ENCODE measurements at places on chromosomes 12 and 14. TPM values are rescaled to one million over a fixed set of nuclear protein-coding genes. Genes with fewer than 3 reads are reported as not detected.
A peak's percentile ranks its signal among the peaks of the same experiment; 100 is the strongest.

- DNase-seq: peak; percentile 53
- H3K36me3 ChIP-seq: no peaks in the 10 kb centered on the region
- peaks cover 11% of the 10 kb centered on the region for H3K4me1 ChIP-seq
- H3K27ac ChIP-seq: no peak overlapping the region
- H3K4me3 ChIP-seq: no peak overlapping the region
- H3K27me3 ChIP-seq: no peaks in the 10 kb centered on the region
Measured at GRCh38 chr12:89040146-89040964, 311.9 kb downstream of the DUSP6 start.

DNA sequence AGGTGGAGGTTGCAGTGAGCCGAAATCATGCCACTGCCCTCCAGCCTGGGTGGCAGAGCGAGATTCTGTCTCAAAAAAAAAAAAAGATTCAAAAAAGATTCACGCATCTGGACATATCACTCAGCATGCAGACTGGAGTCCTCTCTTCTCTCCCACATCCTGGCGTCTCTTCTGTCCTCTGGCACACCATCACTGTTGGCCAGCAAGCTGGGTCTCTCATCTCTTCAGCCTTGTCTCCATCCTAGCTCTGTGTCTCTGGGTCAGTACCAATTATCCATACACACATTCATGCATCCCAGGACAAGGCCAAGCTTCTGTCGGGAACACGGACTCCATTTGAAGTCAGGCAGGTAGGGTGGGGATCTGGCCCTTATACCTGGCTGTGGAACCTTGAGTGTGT, 105.5 kb upstream of the MAP1LC3B2 start:
- no peak for DNase-seq
- no peak overlapping the region for H3K27ac ChIP-seq
- H3K36me3 ChIP-seq: no peaks in the 10 kb centered on the region
- no peak overlapping the region for H3K4me3 ChIP-seq

DNA sequence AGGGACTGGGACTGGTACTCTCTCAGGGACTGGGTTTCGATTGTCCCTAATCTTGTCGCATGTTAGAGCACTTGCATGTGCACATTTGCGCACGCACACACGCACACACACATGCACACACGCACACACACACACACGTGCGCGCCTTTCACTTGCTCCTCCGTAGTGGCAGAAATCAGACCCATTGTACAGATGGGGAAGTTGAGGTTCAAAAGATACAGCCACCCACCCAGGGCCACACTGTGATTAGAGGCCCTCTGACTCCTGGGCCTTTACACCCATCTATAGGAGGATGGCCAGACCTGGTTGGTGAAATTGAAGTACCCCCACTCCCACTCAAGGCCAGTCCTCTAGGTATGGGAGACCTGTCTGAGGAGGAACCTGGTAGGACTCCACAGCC, 167.8 kb upstream of the LHX5 start:
- no peak overlapping the region for H3K27ac ChIP-seq
- no peaks in the 10 kb centered on the region for H3K4me1 ChIP-seq
- H3K4me3 ChIP-seq: no peak overlapping the region
- H3K27me3 ChIP-seq: no peaks in the 10 kb centered on the region
- peak; percentile 4 for DNase-seq

Gene SERPINA12
- not detected for total RNA-seq

Gene SLC7A8
- total RNA-seq: 1.1 TPM

DNA sequence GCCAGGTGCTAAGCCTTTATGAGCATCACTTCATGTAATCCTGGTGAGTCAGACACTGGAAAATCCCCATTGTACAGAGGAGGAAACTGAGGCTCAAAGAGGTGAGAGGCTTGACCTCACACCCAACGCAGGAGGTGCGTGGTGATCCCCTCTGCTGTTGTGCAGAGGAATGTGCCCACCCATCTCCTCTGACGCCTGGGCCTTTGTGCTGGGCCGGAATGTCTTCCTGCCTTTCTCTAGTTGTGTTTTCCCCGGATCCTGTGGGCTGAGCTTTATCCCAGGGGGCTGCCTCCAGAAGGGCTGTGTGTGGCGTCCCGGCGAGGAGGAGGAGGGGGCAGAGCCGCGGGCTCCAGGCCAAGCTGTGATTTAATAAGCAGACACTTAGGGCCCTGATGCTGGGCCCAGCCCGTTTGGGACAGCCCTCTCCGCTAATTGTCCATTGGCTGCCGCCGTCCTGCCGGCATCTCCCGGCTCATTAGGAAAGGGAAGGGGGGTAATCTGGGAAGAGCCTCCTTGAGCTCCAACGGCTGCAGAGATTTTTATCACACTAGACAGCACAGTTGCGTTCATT, 653.6 kb downstream of the MED13L start:
- H3K36me3 ChIP-seq: no peaks in the 10 kb centered on the region
- no peaks in the 10 kb centered on the region for H3K4me1 ChIP-seq
- peaks cover 10% of the 10 kb centered on the region for H3K27me3 ChIP-seq
- no peak for DNase-seq

GRCh38 chr14:92688434-92689375, 59.7 kb downstream of the LGMN start:
- H3K4me3 ChIP-seq: no peak overlapping the region
- peaks cover 52% of the 10 kb centered on the region for H3K36me3 ChIP-seq

DNA sequence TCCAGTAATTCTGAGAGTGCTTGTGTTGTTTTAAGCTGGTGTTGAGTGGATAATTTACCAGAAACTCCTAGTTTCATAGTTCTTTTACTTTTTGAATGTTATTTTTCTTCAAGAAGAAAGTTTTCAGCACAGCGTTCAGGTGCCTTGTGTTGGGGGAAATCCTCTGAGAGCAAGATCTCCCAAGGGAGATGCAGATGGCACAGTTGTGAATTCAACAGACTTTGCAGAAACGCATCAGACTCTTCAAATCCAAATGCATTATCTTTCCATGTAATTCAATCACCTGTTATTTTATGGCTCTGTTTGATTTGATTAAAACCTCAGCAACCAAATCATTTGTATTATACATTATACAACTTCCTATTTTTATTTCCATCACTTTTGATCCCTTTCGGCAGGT, 439.9 kb downstream of the EGLN3 start:
- no peak for DNase-seq
- H3K36me3 ChIP-seq: no peaks in the 10 kb centered on the region
- no peaks in the 10 kb centered on the region for H3K4me1 ChIP-seq
- H3K27ac ChIP-seq: no peak overlapping the region
- H3K27me3 ChIP-seq: no peaks in the 10 kb centered on the region
- H3K4me3 ChIP-seq: no peak overlapping the region

DNA sequence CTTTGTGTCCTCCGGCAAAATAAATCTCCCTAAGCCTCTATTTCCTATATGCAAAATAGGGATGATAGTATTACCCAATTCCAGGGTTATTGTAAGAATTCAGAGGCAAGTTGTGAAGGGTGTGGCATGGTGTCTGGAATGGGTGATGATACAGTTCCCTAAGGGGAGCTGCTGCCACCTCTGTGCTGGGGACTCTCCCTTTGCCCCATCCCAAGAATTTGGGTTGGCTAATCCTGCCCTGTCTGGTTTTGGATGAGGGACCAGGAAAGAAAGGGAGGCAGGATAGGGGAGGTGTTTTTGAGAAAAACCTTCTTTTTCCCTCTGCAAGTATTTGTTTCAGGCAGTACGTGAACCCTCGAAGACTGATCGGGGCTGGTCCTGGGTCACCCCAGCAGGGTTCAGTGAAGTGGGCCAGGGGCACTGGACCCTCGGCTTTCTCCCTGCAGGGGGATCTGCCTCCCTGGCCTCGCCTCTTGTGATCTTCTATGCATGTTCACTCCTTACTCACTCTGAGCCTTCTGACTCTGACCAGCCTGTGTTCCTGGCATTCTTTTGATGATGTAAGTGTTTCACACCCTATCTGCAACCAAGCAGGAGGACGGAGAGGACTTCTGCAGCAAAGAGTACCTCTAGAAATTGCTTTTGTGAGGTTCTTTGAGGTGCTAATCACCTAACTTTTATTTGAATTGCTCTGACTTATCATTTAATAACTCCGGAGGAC, 60.8 kb downstream of the RASSF3 start:
- H3K4me1 ChIP-seq: peaks cover 96% of the 10 kb centered on the region
- no peak for DNase-seq
- H3K27me3 ChIP-seq: no peaks in the 10 kb centered on the region
- no peaks in the 10 kb centered on the region for H3K36me3 ChIP-seq

- no peak overlapping the region for H3K4me3 ChIP-seq
- H3K27me3 ChIP-seq: no peaks in the 10 kb centered on the region
- DNase-seq: no peak
- no peak overlapping the region for H3K27ac ChIP-seq
- no peaks in the 10 kb centered on the region for H3K36me3 ChIP-seq
- no peaks in the 10 kb centered on the region for H3K4me1 ChIP-seq
Measured at GRCh38 chr14:33781236-33781635, 169.6 kb downstream of the EGLN3 start.

DNA sequence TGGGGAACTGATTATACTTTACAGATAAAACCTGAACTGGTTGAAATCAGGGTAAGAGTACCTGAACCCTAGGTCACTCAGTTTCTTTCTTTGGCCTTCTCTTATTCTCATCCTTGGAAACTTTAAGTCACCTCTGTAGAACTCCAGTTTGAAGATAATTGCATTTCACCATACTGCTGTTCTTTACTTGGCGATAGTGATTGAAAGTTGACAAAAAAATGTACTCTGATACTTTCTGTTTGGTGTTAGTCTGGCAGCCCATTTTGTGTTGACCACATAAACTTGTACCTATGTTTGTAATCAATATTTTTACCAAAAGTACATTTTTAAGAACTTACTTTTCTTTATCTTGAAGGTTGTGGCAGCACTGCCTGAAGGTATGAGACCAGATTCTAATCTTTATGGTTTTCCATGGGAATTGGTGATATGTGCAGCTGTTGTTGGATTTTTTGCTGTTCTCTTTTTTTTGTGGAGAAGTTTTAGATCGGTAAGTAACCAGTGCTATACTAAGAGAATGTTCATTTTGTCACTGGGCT, 42.9 kb downstream of the MIA2 start:
- no peak for DNase-seq
- H3K27me3 ChIP-seq: no peaks in the 10 kb centered on the region
- no peaks in the 10 kb centered on the region for H3K4me1 ChIP-seq
- H3K36me3 ChIP-seq: peaks cover 7% of the 10 kb centered on the region
- no peak overlapping the region for H3K27ac ChIP-seq

- H3K4me1 ChIP-seq: no peaks in the 10 kb centered on the region
- DNase-seq: no peak
- H3K4me3 ChIP-seq: no peak overlapping the region
- H3K27me3 ChIP-seq: no peaks in the 10 kb centered on the region
- H3K36me3 ChIP-seq: no peaks in the 10 kb centered on the region
- no peak overlapping the region for H3K27ac ChIP-seq
Measured at GRCh38 chr12:125314051-125314755, 249.0 kb downstream of the AACS start.

DNA sequence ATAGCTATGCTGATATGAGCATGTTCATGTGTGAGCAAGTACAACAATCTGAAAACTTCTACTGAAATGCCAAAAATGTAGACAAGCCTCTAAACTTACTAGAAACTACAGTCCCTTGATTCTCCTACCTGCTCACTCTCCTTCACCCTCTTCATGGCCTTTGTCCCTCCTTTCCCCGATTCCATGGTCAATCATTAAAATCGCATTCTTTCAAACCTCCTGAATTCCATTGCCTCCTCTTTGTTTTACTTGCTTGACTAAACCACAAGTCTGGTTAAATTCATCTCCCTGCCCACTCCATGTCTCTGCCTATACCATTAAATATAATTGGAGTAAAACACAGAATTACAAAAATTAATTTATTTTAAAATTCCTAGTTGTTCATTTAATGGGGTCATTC, 33.0 kb upstream of the SSTR1 start:
- DNase-seq: no peak
- no peaks in the 10 kb centered on the region for H3K36me3 ChIP-seq
- H3K4me1 ChIP-seq: no peaks in the 10 kb centered on the region
- no peak overlapping the region for H3K4me3 ChIP-seq

Gene HOXC12
- not detected for total RNA-seq

Gene LYZ
- 8.5 TPM for total RNA-seq

Gene AQP5
- not detected for total RNA-seq

GRCh38 chr12:89970722-89971121, 262.1 kb upstream of the ATP2B1 start:
- H3K36me3 ChIP-seq: no peaks in the 10 kb centered on the region
- no peak overlapping the region for H3K4me3 ChIP-seq
- H3K27me3 ChIP-seq: no peaks in the 10 kb centered on the region
- no peaks in the 10 kb centered on the region for H3K4me1 ChIP-seq
- no peak overlapping the region for H3K27ac ChIP-seq
- no peak for DNase-seq

DNA sequence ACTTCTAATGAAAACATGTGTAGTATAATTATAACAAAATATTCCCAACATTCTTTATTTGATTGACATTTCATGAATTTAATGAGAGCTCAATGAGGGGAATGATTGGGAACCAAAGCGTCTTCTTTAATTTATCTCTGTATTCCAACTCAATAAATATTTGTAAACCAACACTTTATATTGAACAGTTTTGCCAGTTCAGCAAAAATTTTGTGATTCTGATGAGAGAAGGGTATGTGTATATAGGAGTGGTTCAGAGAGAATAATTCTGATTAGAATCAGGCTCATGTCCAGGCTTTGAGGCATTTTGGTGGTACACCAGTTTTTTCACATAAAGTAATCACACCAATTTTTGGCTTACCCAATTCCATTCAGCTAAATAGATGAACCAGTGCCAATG, 564.2 kb downstream of the TMTC2 start:
- H3K27ac ChIP-seq: no peak overlapping the region
- no peaks in the 10 kb centered on the region for H3K4me1 ChIP-seq
- no peaks in the 10 kb centered on the region for H3K27me3 ChIP-seq
- H3K36me3 ChIP-seq: no peaks in the 10 kb centered on the region
- no peak for DNase-seq

DNA sequence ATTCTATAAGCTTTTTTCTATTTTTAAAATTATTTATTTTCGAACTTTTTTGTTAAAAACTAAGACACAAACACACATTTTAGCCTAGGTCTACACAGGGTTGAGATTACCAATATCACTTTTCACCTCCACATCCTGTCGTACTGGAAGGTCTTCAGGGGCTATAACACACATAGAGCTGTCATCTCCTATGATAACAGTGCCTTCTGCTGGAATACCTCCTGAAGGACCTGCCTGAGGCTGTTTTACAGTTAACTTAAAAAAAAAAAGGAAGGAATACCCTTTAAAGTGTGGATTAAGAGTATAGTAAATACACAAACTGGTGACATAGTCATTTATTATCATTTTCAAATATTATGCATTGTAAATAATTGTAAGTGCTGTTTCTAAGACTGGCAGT, 43.0 kb downstream of the RASSF8 start:
- H3K36me3 ChIP-seq: no peaks in the 10 kb centered on the region
- H3K4me3 ChIP-seq: no peak overlapping the region
- H3K27ac ChIP-seq: no peak overlapping the region
- no peaks in the 10 kb centered on the region for H3K27me3 ChIP-seq
- no peak for DNase-seq

GRCh38 chr12:46164186-46164761, 104.6 kb downstream of the SLC38A1 start:
- DNase-seq: no peak
- no peak overlapping the region for H3K27ac ChIP-seq
- H3K27me3 ChIP-seq: no peaks in the 10 kb centered on the region
- H3K4me1 ChIP-seq: peaks cover 12% of the 10 kb centered on the region
- no peaks in the 10 kb centered on the region for H3K36me3 ChIP-seq
